ENCODE measurements at places on chromosomes 11 and 22.

GRCh38 chr11:2298131-2298794, 3.5 kb downstream of the C11orf21 start:
- DNase-seq = no peak
- no peaks in the 10 kb centered on the region for H3K36me3 ChIP-seq
- no peaks in the 10 kb centered on the region for H3K27me3 ChIP-seq
- no peak overlapping the region for H3K4me3 ChIP-seq
- peaks cover 8% of the 10 kb centered on the region for H3K4me1 ChIP-seq
- H3K27ac ChIP-seq = no peak overlapping the region

GRCh38 chr11:61580271-61580888, 496 bp downstream of the SYT7 start:
- no peaks in the 10 kb centered on the region for H3K4me1 ChIP-seq
- no peaks in the 10 kb centered on the region for H3K27me3 ChIP-seq
- no peaks in the 10 kb centered on the region for H3K36me3 ChIP-seq
- no peak for DNase-seq
- no peak overlapping the region for H3K27ac ChIP-seq

DNA sequence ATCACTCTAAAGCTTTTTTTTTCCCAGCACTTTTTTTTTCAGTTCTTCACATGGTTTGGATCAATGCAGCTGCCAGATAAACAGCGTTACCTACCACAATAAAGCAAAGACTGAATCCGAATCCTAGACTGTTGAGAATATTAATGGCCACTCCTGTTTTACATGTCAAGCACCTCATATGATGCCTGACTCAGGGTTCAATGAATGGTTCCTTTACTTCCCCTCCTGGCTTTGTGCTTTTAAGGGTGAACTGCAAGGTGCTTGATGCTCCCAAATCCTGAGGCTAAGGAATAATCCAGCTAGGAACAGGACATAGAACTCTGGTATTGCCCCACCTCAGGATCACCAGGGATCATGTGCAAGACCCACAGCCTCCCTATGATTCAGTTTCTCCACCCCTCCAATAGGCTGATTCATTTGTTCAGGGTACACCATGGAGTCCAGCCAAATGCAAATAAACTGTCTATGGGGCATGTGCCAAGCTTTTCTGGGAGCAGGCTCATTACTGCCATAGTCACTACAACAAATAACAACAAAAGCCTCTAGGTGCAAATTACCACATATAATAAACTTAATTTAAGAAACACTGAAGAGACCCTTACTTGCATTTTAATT, 104.3 kb downstream of the GAB2 start:
- H3K4me1 ChIP-seq = peaks cover 67% of the 10 kb centered on the region
- no peaks in the 10 kb centered on the region for H3K27me3 ChIP-seq
- DNase-seq = no peak
- H3K36me3 ChIP-seq = no peaks in the 10 kb centered on the region
- H3K4me3 ChIP-seq = no peak overlapping the region

DNA sequence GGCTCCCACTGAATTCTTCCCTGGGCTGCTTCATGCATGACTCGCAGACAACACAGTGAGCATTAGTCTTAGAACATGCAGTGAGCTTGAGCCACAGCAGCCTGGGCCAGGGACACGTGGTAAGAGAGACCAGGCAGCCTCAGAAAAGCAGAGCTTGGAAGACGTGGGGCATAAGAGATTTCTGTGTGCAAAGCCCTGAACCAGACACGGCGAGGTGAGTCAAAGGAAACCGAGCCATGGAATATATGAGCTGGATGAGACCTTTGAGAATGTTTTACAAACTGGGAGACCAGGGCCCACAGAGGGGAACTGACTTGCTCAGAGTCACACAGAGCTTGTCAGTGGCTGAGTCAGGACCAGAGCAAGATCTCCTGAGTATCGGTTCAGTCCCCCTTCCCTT, 8.5 kb upstream of the FXYD6 start:
- no peak for DNase-seq
- no peaks in the 10 kb centered on the region for H3K27me3 ChIP-seq
- no peaks in the 10 kb centered on the region for H3K36me3 ChIP-seq
- no peaks in the 10 kb centered on the region for H3K4me1 ChIP-seq
- no peak overlapping the region for H3K27ac ChIP-seq

GRCh38 chr11:3838504-3838903, 2.3 kb downstream of the RHOG start:
- H3K4me3 ChIP-seq = peak overlapping the region; percentile 96
- peaks cover 45% of the 10 kb centered on the region for H3K4me1 ChIP-seq
- H3K36me3 ChIP-seq = no peaks in the 10 kb centered on the region
- no peak overlapping the region for H3K27ac ChIP-seq
- H3K27me3 ChIP-seq = no peaks in the 10 kb centered on the region
- no peak for DNase-seq

GRCh38 chr11:27350511-27350910, 12.5 kb downstream of the CCDC34 start:
- DNase-seq = no peak
- no peak overlapping the region for H3K27ac ChIP-seq
- no peak overlapping the region for H3K4me3 ChIP-seq
- H3K27me3 ChIP-seq = no peaks in the 10 kb centered on the region

GRCh38 chr11:6431861-6432260, 8.9 kb downstream of the HPX start:
- no peaks in the 10 kb centered on the region for H3K36me3 ChIP-seq
- no peaks in the 10 kb centered on the region for H3K27me3 ChIP-seq
- H3K4me3 ChIP-seq = no peak overlapping the region
- DNase-seq = no peak
- no peak overlapping the region for H3K27ac ChIP-seq
- H3K4me1 ChIP-seq = no peaks in the 10 kb centered on the region

DNA sequence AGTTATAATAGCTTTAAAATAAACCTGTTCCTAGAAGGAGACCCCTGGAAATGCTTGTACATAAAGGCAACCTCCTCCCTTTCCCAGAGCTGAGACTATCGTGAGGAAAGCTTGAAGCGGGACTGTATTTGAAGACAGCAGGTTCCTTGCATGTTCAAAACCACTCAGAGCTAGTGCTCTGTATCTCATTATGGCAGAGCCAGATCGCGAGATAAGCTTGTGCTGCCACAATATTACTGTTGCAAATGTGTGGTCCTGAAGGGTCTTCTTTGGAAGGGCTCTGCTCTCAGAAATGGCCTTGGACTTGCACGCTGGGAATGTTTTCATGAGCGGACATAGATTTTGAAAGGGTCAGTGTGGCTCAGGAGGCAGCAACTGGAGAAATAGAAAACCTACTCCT, 168.2 kb downstream of the KIRREL3 start:
- no peak overlapping the region for H3K27ac ChIP-seq
- H3K4me3 ChIP-seq = no peak overlapping the region
- H3K4me1 ChIP-seq = no peaks in the 10 kb centered on the region
- no peak for DNase-seq
- H3K36me3 ChIP-seq = no peaks in the 10 kb centered on the region

DNA sequence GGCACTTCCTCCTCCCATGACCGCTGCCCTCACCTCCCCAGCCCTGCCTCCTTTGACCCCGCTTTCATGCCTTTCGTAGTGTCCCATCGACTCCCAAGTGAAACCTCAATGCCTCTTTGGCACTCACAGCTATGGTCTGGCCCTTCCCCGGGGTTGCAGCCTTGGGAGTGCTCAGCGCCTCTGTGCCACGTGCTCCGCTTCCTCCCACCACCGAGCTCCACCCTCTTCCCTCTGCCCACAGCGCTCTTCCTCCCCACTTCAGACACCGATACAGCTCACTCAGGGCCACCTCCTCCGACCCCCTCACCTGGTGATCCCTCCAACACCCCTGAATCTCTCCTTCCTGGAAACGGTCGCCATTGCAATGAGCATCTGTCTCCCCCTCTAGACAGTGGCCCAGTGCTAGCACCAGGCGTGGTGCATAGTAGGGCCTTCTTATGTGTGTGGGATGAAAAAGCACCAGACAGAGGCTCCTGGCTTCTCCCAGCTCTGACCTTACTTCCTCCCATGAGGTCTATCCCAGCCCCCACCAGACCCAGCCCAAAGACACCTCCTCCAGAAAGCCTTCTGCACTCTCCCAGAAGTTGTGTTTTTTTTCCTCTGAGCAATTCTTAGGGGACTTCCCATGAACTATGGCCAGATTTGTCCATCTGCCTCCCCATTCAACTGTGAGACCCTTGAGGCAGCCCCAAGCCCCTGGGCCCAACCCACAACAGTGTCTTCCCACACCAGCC, 16.4 kb upstream of the SCGB1A1 start:
- H3K36me3 ChIP-seq = no peaks in the 10 kb centered on the region
- peaks cover 63% of the 10 kb centered on the region for H3K4me1 ChIP-seq
- no peak for DNase-seq
- peak overlapping the region; percentile 51 for H3K4me3 ChIP-seq
- H3K27me3 ChIP-seq = no peaks in the 10 kb centered on the region
- peak overlapping the region; percentile 76 for H3K27ac ChIP-seq

GRCh38 chr11:16326679-16327297, 29.6 kb downstream of the SOX6 start:
- no peaks in the 10 kb centered on the region for H3K27me3 ChIP-seq
- H3K4me3 ChIP-seq = no peak overlapping the region
- no peak overlapping the region for H3K27ac ChIP-seq

GRCh38 chr22:50567721-50568252, 5.1 kb upstream of the SYCE3 start:
- H3K4me1 ChIP-seq = peaks cover 9% of the 10 kb centered on the region
- H3K27ac ChIP-seq = no peak overlapping the region
- no peaks in the 10 kb centered on the region for H3K36me3 ChIP-seq
- no peaks in the 10 kb centered on the region for H3K27me3 ChIP-seq
- no peak for DNase-seq

DNA sequence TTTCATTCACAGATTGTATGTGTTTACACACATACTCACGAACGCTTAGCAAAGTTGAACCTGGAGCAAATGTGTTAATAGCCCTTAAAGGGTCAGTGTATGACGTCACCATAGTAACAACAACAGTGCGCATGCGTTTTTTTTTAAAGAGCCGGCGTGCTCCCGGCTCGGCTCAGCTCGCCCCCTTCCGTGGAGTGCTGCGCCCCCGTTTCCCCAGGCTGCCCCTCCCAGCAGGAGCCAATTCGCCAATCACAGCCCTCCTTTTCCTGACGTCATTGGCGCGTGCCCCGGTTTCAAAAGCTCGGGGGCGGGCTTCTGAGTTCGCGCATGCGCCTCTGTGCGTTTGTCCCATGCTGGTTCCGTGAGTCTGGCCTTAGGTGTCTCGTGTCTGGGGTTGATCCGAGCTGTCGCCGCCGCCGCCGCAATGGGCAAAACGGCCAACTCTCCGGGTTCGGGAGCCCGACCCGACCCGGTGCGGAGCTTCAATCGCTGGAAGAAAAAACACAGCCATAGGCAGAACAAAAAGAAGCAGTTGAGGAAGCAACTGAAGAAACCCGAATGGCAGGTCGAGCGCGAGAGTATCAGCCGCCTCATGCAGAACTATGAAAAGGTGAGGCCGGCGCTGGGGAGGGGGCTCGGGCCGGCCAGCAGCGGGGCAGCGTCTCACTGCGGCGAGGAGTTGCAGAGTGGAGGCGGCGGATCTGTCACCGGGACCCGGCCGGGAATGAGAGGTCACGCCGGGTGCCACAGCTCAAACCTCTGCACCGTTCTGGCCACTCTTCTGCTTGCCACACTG, at the start of gene DDX10:
Gene DDX10, plus strand, starts transcription at position 340 of the 796 bp plus-strand sequence. Its CDS starts 85 bp downstream, at position 425.
- H3K4me1 ChIP-seq = peaks cover 21% of the 10 kb centered on the region
- no peaks in the 10 kb centered on the region for H3K36me3 ChIP-seq
- peak; percentile 93 for DNase-seq
- H3K27me3 ChIP-seq = no peaks in the 10 kb centered on the region

GRCh38 chr11:118705111-118705741, 25.8 kb upstream of the TREH start:
- no peaks in the 10 kb centered on the region for H3K36me3 ChIP-seq
- DNase-seq = no peak
- H3K4me1 ChIP-seq = no peaks in the 10 kb centered on the region
- H3K27ac ChIP-seq = no peak overlapping the region
- no peak overlapping the region for H3K4me3 ChIP-seq
- H3K27me3 ChIP-seq = no peaks in the 10 kb centered on the region

- no peaks in the 10 kb centered on the region for H3K27me3 ChIP-seq
- H3K36me3 ChIP-seq = peaks cover 35% of the 10 kb centered on the region
- H3K4me1 ChIP-seq = peaks cover 15% of the 10 kb centered on the region
- peak within 1 kb of the TSS; percentile 88 for H3K4me3 ChIP-seq
Measured at GRCh38 chr11:2400069-2400761, at the start of gene TSSC4. TSSC4 (plus strand) TSS chr11:2400750; CDS start chr11:2402634, 1,884 bp downstream.

- no peaks in the 10 kb centered on the region for H3K4me1 ChIP-seq
- DNase-seq = no peak
- no peaks in the 10 kb centered on the region for H3K27me3 ChIP-seq
- H3K27ac ChIP-seq = no peak overlapping the region
Measured at GRCh38 chr22:22371031-22371541, 126.5 kb downstream of the VPREB1 start.

DNA sequence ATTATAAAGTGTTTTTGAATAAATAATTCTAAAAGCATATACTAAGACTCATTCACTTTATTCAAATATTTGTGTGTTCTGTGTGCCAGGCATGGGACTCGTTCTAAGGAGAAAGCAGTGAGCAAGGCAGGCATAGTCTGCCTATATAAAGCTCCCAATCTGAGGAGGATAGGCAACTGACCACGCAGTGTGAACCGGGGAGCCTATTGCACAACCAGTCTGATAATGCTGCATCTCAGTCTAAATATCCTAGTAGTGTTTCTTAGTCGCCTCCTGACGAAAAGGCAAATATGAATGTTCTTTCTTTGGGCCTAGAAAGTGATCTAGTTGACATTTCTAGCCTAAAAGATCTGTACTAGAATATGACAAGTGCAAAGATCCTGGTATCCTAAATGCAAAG, 98.3 kb downstream of the C11orf65 start:
- no peak overlapping the region for H3K27ac ChIP-seq
- no peak for DNase-seq
- peaks cover 2% of the 10 kb centered on the region for H3K36me3 ChIP-seq
- no peaks in the 10 kb centered on the region for H3K27me3 ChIP-seq
- no peaks in the 10 kb centered on the region for H3K4me1 ChIP-seq

- H3K4me3 ChIP-seq = no peak overlapping the region
- H3K36me3 ChIP-seq = no peaks in the 10 kb centered on the region
- no peak for DNase-seq
- H3K27me3 ChIP-seq = no peaks in the 10 kb centered on the region
- peaks cover 60% of the 10 kb centered on the region for H3K4me1 ChIP-seq
Measured at GRCh38 chr11:44750551-44751465, 24.0 kb downstream of the TSPAN18 start.

- no peak for DNase-seq
- H3K27ac ChIP-seq = no peak overlapping the region
- H3K27me3 ChIP-seq = no peaks in the 10 kb centered on the region
- peaks cover 13% of the 10 kb centered on the region for H3K4me1 ChIP-seq
- H3K36me3 ChIP-seq = no peaks in the 10 kb centered on the region
Measured at GRCh38 chr22:30272781-30273601, 6.3 kb upstream of the OSM start.

DNA sequence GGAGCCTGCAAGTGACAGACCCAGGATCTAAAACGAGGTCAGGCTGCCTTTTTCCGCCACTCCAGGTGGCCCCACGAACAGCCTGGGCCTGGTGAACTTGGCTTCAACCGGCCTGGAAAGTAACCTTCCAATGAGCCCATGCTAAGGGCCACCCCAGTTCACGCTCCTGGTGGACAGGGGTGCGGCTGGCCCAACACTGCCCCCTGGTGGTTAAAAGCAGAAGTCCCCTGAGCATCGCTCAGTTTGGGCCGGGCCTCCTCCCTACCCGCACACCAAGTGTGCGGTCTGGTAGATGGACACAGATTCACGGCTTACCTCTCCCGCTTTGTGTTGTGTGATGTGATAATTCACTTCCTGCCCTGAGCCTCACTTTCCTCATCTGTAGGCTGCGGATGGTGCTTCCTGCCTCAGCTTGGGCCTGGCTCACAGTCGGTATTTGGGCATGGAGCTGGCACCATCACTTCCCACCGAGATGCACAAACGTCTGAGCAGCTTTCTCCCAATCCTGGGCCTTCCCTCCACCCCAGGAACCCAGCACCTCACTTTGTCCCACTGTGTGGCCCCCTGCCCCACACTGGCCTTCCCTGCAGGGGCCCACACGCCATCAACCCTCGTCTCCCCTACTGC, 13.7 kb upstream of the SEC14L3 start:
- no peaks in the 10 kb centered on the region for H3K4me1 ChIP-seq
- no peak for DNase-seq
- H3K27me3 ChIP-seq = no peaks in the 10 kb centered on the region
- no peaks in the 10 kb centered on the region for H3K36me3 ChIP-seq
